ENCODE measurements at places on chromosomes 7 and 10. TPM values are rescaled to one million over a fixed set of nuclear protein-coding genes. Genes with fewer than 3 reads are reported as not detected.

DNA sequence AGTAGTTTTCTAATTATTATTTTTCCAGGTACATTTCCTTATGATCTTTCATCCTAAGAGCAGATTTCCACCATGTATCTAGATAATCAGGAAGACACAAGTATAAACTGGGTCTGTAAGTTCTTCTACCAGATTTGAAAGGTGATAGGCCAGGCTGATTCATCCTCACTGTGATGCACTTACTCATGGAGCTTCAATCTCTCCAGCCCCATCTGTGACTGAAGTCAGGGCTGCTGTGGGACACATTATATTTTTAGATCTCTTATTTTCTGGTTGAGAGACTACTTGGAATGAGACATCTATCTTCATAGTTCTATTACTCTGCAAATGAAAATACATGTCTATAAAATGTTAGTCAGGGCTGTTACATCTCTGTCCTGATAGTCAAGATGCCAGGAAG, 85.5 kb upstream of the SLC25A13 start:
- DNase-seq, result no peak
- H3K4me1 ChIP-seq, result no peaks in the 10 kb centered on the region
- no peak overlapping the region for H3K27ac ChIP-seq

GRCh38 chr7:134044682-134045081, 82.5 kb upstream of the LRGUK start:
- no peak overlapping the region for H3K27ac ChIP-seq
- H3K4me3 ChIP-seq, result no peak overlapping the region
- no peaks in the 10 kb centered on the region for H3K4me1 ChIP-seq
- no peaks in the 10 kb centered on the region for H3K27me3 ChIP-seq
- no peak for DNase-seq
- H3K36me3 ChIP-seq, result peaks cover 8% of the 10 kb centered on the region

- H3K4me3 ChIP-seq, result no peak overlapping the region
- peaks cover 5% of the 10 kb centered on the region for H3K4me1 ChIP-seq
- H3K36me3 ChIP-seq, result peaks cover 5% of the 10 kb centered on the region
- H3K27me3 ChIP-seq, result peaks cover 2% of the 10 kb centered on the region
- no peak overlapping the region for H3K27ac ChIP-seq
- DNase-seq, result no peak
These were observed 59.7 kb downstream of the LCOR start for GRCh38 chr10:96891840-96892239.

DNA sequence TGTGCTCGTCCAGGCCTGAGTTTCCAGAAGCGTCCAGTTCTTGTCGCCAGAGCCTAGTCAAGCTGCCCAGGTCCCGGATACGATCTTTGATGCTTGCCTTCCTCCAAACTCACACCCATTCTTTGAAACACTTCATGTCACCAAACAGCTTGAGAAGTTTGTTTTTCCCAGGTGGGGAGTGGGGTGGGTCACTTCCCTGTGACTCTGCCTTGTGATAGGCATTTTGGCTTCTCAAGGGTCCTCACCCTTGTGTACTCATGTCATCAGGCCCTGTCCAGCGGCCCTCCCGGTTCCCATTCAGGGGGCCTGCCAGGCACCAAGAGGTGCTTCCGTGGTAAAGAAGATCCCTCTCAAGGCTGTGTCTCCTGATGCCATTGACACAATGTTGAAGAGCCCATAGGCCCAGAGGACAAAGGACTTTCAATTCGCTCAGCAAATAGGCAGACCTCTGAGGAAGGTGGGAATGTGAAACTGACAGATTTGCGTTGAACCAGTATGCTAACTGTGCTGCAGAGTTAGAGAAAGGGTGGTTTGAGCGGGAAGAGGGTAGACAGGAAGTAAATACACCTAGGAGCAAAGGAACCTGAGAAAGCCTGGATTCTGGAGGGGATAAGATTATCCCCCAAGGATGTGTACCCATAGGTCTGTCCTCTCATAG, 24.7 kb upstream of the SFTPA1 start:
- H3K27ac ChIP-seq, result no peak overlapping the region
- no peak overlapping the region for H3K4me3 ChIP-seq
- H3K27me3 ChIP-seq, result peaks cover 1% of the 10 kb centered on the region
- peaks cover 5% of the 10 kb centered on the region for H3K4me1 ChIP-seq
- no peaks in the 10 kb centered on the region for H3K36me3 ChIP-seq

DNA sequence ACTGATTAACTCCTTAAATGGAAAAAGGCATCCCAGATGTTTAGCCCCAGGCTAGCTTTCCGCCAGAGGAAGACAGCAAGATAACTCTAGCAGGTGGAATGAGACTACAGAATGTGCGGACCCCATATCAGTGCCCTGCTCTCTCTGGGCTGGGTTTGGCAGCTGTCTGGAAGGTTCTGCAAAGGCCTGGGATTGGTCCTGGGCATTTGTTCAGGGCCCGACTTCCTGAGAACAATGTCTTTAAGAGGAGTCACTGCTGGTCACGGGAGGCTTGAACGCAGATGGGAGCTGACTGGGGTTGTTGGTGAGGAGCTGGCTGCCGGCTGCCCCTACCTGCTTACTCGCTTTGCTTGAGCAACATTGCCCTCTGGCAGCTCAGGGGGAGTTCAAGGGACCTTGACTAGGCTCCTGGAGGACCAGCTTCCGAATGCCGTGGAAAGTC, 130.6 kb upstream of the BTBD16 start:
- H3K4me3 ChIP-seq, result peak overlapping the region; percentile 87
- peak overlapping the region; percentile 100 for H3K27ac ChIP-seq
- peaks cover 35% of the 10 kb centered on the region for H3K27me3 ChIP-seq
- peaks cover 18% of the 10 kb centered on the region for H3K36me3 ChIP-seq
- H3K4me1 ChIP-seq, result peaks cover 68% of the 10 kb centered on the region
- peak; percentile 57 for DNase-seq

DNA sequence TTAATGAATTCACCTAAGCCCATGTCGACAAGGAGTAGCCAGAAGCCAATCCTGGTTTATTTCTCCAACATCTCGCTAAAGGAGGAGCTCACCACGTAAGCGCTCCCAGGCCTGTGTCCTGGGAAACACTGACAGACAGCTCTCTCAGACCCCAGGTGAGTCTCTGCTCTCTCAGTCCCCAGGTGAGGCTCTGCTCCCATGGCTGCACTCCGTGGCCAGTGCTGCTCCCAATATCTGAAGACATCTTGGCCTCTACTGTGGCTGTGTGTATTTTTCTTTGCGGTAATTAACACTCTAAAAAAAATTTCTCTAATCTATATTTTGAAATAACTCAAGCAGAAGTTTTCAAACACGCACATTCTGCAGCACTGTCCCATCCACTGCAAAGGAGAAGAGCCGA, 564.5 kb downstream of the PTPRN2 start:
- peaks cover 11% of the 10 kb centered on the region for H3K36me3 ChIP-seq
- H3K4me1 ChIP-seq, result no peaks in the 10 kb centered on the region
- H3K27me3 ChIP-seq, result peaks cover 7% of the 10 kb centered on the region
- no peak for DNase-seq
- H3K27ac ChIP-seq, result no peak overlapping the region

The INA gene
- total RNA-seq, result 625 TPM
